ENCODE measurements at places on chromosomes 13 and 19. TPM values are rescaled to one million over a fixed set of nuclear protein-coding genes. Genes with fewer than 3 reads are reported as not detected.

DNA sequence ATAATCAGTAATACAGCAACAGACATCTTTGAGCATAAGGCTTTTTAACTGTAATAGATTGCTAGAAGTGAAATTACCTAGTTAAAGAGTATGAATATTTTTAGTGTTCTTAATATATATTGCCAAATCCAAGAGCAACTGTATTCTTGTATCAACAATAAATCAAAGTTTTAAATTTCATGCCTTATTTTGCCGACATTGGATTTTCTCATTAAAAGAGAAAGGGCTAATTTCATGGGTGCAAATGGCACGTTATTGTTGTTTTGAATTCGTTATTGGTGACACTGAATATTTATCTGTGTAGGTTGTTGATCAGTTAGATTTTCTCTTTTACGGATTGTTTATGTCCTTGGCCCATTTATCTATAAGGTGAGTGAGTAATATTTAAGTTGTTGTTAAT, 97.1 kb downstream of the C1QTNF9 start:
- H3K36me3 ChIP-seq: no peaks in the 10 kb centered on the region
- no peaks in the 10 kb centered on the region for H3K4me1 ChIP-seq
- no peak overlapping the region for H3K27ac ChIP-seq
- no peak overlapping the region for H3K4me3 ChIP-seq
- no peak for DNase-seq

- no peak for DNase-seq
- H3K4me1 ChIP-seq: no peaks in the 10 kb centered on the region
- H3K4me3 ChIP-seq: no peak overlapping the region
- H3K36me3 ChIP-seq: peaks cover 3% of the 10 kb centered on the region
- H3K27me3 ChIP-seq: peaks cover 2% of the 10 kb centered on the region
Observed at GRCh38 chr19:8101311-8101710, 48.1 kb downstream of the FBN3 start.

Gene TNFSF13B
- total RNA-seq: 4.4 TPM

Gene FUT1
- 0.09 TPM for total RNA-seq

GRCh38 chr13:49443357-49443703, 534 bp downstream of the CAB39L start:
- H3K4me1 ChIP-seq: peaks cover 37% of the 10 kb centered on the region
- H3K27me3 ChIP-seq: no peaks in the 10 kb centered on the region
- peak overlapping the region; percentile 95 for H3K27ac ChIP-seq
- H3K36me3 ChIP-seq: peaks cover 6% of the 10 kb centered on the region
- H3K4me3 ChIP-seq: peak overlapping the region; percentile 89

DNA sequence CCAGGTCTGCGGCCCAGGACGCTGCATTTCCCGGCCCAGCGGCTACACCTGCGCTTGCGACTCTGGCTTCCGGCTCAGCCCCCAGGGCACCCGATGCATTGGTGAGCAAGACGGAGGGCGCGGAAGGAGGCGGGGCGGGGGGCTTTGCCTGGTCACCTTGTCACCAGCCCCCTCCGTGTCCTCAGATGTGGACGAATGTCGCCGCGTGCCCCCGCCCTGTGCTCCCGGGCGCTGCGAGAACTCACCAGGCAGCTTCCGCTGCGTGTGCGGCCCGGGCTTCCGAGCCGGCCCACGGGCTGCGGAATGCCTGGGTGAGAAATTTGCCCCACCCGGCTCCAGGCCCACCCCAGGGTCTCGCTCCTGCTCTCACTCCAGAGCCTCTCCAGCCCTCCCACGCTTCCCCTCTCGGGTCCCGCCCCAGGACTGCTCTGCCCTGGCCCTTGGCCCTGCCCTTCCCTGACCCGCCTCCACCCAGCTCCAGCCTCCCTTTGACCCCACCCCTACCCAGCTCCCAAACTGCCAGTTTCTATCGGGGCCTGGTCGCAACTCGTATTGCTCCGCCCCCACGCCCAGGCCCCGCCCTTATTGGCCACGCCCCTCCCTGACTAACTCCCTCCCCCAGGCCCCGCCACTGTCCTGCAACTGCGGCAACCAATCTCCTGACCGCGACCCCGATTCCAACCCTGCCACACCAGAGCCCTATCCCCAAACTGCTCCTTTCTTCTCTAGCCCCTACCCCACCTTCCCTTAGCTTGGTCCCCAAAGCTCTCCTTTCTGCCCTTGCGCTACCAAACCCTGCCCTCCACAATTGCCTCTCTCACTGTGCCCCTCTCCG, 8.6 kb downstream of the LTBP4 start:
- peaks cover 11% of the 10 kb centered on the region for H3K36me3 ChIP-seq
- H3K4me1 ChIP-seq: peaks cover 55% of the 10 kb centered on the region
- no peaks in the 10 kb centered on the region for H3K27me3 ChIP-seq
- H3K27ac ChIP-seq: peak overlapping the region; percentile 98

Gene B3GNT8
- total RNA-seq: 1.1 TPM

DNA sequence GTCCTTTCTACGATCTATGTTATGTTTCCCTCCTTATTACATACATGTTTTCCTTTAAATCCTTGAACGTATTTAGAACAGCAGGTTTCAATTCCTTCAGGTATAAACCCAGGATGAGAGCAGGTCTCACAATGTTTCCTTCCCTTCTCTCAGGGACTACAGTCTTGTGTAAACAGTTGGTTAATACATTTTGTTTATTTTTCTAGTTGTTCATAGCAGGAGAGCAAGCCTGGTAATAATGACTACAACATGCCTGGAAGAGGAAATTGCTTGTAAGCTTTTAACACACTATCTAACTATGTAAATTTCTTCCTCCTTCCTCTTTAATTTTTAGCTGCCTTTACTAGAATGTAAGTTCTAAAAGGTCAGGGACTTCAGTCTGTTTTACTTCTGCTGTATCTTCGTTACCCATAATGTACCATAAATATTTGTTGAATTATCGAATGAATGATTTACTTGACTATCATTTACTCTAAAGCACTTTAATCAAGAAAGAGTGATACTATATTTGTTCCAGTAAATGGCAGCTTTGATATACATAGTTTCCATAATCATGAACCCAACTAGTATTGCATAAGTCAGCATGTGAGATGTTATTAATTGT, 28.9 kb upstream of the TNFRSF19 start:
- no peaks in the 10 kb centered on the region for H3K36me3 ChIP-seq
- H3K4me1 ChIP-seq: no peaks in the 10 kb centered on the region
- H3K27me3 ChIP-seq: peaks cover 6% of the 10 kb centered on the region
- no peak overlapping the region for H3K27ac ChIP-seq
- no peak overlapping the region for H3K4me3 ChIP-seq

DNA sequence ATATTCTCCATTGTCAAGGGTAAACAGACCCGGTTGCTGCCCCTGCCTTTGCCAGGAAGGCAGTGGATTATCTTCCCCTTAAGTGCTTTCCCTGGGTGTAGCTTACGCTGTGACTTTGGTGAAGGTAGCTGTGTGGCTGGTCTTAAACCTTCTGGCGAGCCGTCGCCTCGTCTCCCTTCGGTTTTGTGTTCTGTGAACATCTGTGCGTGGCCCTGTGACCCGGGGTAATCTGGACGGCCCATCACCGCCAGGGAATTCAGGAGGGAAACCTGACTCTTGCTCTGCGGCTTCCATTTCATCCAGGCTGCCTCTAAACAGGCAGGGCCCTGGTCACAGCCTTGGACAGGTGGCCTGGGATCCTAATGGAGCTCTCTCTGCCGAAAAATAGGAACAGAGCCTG, 78.7 kb downstream of the SHISA2 start:
- no peak overlapping the region for H3K4me3 ChIP-seq
- no peak for DNase-seq
- no peaks in the 10 kb centered on the region for H3K36me3 ChIP-seq
- peak overlapping the region; percentile 21 for H3K27ac ChIP-seq
- H3K4me1 ChIP-seq: peaks cover 48% of the 10 kb centered on the region

Gene FAM83E
- 4.7 TPM for total RNA-seq

Gene FUT3
- not detected for total RNA-seq

DNA sequence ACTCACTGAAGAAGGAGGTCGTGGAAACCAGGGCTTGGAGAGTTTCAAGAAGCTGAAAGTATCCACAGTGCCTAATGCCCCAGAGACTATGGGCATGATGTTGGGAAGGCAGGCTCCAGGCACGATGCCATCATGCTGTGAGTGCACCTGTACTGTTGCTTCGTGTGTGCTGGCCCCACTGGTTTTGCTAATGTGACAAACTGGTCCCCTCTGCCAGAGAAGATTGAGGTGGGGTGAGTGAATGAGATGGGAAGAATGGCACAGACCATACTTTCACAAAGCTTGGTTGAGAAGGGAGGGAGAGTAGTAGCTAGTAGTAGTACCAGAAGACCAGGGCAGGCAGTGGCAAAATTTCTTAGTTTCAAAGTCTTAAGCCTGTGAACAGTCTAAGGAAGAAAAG, 19.0 kb upstream of the POP4 start:
- peaks cover 4% of the 10 kb centered on the region for H3K36me3 ChIP-seq
- DNase-seq: no peak
- H3K4me3 ChIP-seq: no peak overlapping the region
- H3K27ac ChIP-seq: peak overlapping the region; percentile 55
- H3K27me3 ChIP-seq: peaks cover 14% of the 10 kb centered on the region

Gene RSPH6A
- 0.41 TPM for total RNA-seq

GRCh38 chr19:11273989-11274388, 11.7 kb upstream of the DOCK6 start:
- no peak for DNase-seq
- H3K27me3 ChIP-seq: peaks cover 21% of the 10 kb centered on the region
- no peak overlapping the region for H3K4me3 ChIP-seq
- H3K36me3 ChIP-seq: no peaks in the 10 kb centered on the region
- no peaks in the 10 kb centered on the region for H3K4me1 ChIP-seq
- no peak overlapping the region for H3K27ac ChIP-seq

GRCh38 chr19:38745316-38745715, 1.0 kb upstream of the CAPN12 start:
- H3K4me1 ChIP-seq: no peaks in the 10 kb centered on the region
- H3K4me3 ChIP-seq: no peak overlapping the region
- no peak overlapping the region for H3K27ac ChIP-seq
- H3K36me3 ChIP-seq: no peaks in the 10 kb centered on the region
- no peaks in the 10 kb centered on the region for H3K27me3 ChIP-seq

DNA sequence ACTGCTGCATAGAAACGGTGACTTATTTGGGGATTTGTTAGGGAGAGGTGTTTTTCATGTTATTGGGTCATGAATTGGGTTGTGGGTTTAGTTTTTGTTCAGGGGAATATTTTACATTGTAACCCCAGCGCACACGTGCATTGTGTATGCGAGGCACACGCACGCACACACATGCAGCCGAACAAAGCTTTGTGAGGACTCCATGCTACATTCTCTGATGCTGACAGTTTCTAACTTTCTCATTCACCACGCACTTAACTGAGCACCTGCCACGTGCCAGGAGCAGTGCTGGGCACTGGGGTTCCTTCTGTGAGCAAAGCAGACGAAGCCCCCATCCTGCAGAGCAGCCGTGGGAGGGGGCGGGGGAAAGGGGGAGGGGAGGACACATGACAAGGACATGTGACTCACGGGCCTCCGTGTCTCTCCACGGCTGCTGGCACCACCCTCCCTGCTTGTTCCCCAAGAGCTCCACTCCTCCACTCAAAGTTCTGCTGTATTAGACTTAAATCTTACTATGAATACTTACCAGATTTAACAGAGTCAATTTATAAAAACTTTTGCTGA, 55.6 kb downstream of the SLC7A9 start:
- H3K27ac ChIP-seq: no peak overlapping the region
- H3K4me1 ChIP-seq: peaks cover 14% of the 10 kb centered on the region
- peaks cover 1% of the 10 kb centered on the region for H3K27me3 ChIP-seq
- DNase-seq: peak; percentile 15

DNA sequence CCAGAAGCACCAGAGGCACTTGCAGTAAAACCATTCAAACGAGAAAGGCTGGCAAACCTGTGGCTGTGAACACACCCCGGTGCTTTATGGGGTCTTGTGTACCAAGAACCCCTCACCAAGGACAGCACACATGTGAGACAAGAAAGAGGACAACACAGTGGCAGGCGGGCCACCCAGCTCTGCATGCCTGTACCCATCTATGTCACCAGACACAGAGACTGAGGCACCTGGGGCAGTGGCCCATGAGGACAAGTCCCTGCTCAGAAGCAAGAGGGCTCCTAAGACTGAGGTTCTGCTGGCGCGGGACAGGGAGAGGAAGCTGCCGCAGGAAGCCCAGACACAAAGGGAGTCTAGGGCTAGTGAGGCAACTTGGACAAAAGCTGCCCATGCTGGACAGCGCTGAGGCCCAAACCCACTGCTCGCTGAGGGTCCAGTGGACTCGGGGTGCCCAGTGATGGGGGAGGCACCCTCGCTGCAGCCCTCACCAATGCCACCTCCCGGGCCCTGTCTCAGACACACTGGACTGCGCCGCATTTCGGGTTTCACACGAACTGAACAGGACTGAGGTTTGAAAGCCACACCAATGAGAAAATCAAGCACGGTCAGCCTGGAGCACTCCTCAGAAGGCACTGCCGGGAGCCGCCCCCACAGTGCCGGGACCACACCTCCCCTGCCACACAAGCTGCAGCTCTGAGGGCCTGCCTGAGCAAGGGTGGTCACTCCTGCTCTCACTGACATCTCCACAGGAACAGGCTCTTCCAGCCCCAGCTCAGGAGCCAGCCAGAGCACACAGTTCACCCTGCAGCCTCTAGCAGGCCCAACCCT, 232.7 kb downstream of the TUBA3C start:
- no peaks in the 10 kb centered on the region for H3K27me3 ChIP-seq
- no peak overlapping the region for H3K27ac ChIP-seq
- DNase-seq: no peak
- no peaks in the 10 kb centered on the region for H3K4me1 ChIP-seq
- no peaks in the 10 kb centered on the region for H3K36me3 ChIP-seq
- H3K4me3 ChIP-seq: no peak overlapping the region

GRCh38 chr19:5035793-5036697, 67.1 kb downstream of the KDM4B start:
- H3K36me3 ChIP-seq: peaks cover 8% of the 10 kb centered on the region
- no peaks in the 10 kb centered on the region for H3K27me3 ChIP-seq
- H3K27ac ChIP-seq: no peak overlapping the region
- H3K4me1 ChIP-seq: no peaks in the 10 kb centered on the region
- no peak for DNase-seq

Gene CYP2A6
- total RNA-seq: not detected

GRCh38 chr13:48263196-48263595, 30.2 kb downstream of the ITM2B start:
- no peak overlapping the region for H3K4me3 ChIP-seq
- peaks cover 72% of the 10 kb centered on the region for H3K4me1 ChIP-seq
- H3K27me3 ChIP-seq: no peaks in the 10 kb centered on the region
- no peak for DNase-seq
